ENCODE measurements at places on chromosomes 3 and 15.

DNA sequence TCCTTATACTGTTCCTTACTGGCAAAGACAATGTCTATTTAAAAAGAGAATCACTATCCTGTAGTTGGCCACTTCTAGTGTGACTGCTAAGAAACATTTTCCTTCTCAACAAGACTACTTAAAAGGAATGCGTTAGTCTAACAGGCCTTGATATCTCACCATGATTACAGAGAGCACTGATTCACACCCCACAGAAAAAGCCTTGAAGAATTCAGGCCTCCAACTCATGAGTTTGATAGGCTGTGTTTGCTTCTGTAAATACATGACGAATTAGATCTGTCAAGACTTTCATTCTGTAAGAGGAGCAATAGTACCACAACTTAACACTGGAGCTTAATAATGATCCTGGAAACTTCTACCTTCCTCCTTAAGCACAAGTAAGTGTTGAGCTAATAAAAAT lies 432.8 kb upstream of the NR2F2 start:
- no peak for DNase-seq

- no peak for DNase-seq
Measured at GRCh38 chr3:181554233-181554765, 157.4 kb upstream of the SOX2 start.

DNA sequence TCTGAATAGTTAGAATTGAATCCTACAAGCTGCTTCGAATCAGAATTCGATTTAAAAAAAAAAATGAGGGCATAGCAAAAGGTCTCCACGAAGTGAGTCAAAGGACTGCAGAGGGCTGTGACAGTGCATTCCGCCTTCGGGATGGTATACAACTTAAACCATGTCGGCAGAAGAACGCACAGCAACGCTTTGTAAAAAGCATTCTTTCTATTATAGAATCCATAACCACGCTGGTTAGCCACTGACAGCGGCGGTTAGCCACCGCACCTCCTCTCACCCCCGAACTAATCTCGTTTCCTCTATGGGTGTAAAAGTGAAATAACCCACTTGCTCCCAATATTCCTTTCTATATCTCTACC lies 664 bp upstream of the PIK3CA start:
- peak; percentile 47 for DNase-seq

DNA sequence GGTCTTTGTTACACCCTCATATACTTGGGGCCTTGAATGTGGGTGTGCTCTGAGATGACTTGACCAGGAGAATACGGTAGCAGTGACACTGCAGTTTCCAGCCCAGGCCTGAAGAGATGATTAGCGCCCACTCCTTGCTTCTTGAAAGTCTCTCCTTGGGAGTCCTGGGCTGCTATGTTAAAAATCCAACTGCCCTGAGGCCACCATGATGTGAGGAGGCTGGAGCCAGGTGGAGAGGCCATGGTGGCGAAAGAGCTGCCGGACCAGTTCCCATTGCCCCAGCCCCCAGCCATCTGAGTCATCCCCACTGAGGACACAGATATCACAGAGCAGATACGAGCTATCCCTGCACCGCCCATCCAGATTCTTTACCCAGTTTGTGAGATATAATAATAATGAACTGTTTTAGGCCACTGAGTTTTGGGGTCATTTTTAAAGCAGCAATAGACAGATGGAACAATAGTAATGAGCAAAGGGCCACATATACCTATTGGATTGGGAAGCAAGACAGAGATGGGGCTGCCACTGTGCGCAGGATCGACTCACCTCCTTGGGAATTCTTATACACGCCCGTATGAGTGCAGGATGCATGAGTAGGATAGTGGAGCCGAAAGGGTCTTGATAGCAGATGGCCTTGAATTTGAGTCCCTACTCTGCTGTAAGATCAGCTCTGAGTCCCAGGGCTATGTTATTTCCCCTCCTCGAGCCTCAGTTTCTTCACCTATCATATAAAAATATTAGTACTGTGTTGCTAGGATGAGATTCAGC lies 12.1 kb upstream of the GATA2 start:
- no peak for DNase-seq

DNA sequence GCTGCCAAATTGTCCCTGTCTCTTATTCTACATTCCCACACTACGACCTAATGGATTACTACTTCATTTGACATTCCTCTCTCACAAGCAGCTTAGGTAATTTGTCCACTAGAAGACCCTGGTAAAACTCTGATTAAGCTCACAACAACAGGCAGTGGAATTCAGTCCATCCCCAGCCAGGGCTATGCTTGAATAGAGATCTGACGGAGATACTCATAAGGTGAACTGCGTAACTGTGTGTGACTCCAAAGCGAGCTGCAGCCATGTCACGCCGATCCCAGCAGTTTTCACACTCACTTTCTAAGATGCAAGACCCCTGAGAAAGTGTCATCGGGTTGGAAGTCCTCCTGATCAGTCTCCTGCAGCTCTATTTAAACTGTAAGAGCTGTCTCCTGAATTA lies 25.7 kb upstream of the ROBO2 start:
- no peak for DNase-seq

DNA sequence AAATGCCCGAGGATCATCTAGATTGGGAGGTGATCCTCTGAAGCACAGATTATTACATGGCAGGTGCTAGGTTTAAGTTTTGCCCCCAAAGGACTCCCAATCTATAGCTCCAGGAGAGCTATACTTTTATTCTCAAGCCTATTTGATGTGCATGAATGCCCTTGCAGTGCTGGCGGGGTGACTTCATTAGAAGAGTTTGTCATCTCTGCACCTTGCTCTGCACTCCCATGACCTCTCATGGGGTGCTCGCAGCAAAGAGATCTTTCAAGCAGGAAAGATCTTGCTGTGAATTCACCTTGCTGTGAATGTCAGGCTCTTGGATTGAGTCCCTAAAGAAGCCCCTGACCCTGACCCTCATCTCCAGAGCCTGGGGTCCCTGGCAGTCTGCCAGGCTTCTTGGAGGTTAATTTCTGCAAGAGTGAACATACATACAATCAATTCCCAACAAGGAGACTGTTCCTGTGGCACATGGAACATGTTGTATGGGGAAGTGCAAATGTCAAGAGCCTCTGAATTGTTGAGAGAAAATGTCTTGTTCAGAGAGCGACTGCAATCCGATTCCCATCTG lies 45.9 kb downstream of the FAM43A start:
- no peak for DNase-seq

GRCh38 chr15:88769161-88769971 lies 33.9 kb upstream of the ACAN start:
- DNase-seq = no peak

DNA sequence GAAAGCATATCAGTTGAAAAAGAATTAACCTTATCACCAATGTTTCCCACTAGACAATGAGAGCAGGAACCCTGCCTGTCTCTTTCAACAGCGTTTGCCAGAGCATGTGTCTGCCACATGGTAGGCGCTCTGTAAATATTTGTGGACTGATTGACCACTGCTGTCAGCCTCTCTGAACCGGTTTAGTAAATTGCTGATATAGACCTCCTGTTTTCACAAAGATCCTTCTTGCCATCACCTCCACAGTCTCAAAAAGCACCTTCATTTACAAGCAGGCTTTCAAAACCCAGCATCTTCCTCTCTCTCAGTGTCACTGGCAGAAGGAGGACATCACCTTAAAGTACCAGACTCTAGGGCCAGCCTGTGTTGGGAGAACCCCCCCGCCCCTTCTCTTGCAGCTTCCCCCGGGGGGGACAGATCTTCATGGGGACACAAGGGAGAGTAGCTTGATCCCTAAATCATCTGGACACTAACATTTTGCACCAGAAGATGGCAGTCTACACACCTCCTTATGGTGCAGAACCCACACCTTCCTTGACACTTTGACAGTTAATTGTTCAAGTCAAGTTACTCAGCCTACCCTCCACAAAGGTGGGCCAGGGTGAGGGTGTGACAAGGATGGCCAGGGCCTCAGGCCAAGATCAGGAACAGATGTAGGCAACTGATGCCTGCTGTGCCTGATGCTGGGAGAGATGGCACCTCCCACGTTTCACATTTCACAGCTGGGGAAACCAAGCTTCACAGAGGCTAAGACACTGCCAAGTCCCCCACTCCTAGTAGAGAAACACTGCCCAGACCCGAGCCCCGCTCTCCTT lies 37.8 kb upstream of the USP3 start:
- peak; percentile 10 for DNase-seq

DNA sequence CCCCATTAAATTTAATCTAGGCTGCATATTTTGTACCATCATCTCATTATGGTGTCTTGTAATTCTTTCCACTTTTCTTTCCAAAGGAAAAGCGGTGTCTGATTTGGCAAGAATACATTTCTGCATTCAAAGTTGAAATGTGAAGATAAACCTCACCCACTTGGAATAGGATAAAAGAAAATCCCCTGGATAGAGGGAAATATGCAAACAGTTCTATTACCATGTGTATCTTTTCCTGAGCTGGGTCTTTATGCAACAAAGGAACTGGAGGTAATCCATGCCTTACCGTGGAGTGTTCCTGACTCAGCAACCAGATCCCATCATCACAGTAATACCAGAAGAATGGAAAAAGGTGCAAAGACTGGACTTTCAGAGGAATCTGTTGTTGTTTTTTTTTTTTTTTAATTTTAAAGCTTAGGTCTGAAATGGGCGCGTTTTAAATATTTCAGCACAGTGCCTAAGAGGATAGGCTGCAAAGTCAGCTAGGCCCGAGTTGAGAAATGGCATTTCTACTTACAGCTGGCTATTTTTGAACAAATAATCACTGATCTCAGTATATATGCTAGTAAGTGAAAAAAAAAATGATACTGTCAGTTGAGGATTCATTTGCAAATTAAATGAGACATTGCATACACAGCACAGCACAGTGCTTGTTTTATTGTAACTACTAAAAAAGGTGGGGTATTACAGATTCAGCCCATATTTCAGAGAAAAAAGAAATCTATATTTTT lies 55.5 kb upstream of the ADAMTS9 start:
- DNase-seq = no peak

- no peak for DNase-seq
Measured at GRCh38 chr3:149336925-149337324, 3.5 kb upstream of the TM4SF18 start.

DNA sequence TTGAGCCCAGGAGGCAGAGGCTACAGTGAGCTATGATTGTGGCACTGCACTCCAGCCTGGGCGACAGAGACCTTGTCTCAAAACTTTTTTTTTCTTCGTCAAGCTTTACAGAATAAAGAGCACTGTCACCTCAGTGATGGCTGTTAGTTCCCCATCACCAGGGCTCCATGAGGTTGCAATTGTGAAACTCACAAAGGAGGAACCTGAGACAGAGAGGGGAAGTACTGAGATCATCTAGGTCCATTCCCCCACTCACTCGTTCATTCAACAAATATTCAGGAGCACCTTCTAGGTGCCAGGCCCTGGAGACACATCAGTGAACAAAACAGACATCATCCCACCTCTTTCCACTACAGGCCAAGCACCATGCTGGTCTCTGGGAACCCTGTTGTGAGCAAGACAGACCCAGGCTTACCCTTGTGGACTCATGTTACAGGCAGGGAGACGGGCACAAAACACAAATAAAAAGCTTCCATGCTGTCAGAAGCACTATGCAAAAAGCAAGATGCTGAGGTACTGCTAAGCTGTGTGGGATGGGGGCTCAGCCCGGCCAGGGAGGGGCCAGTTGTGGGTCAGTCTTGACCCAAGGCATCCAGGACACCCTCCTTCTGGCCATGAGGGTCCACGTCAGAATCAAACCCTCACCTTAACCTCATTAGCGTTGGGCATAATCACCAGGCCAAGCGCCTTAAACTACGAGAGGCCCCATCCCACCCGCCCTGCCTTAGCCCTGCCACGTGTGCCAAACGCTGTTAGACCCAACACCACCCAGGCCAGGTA lies 2.1 kb upstream of the RHO start:
- no peak for DNase-seq

DNA sequence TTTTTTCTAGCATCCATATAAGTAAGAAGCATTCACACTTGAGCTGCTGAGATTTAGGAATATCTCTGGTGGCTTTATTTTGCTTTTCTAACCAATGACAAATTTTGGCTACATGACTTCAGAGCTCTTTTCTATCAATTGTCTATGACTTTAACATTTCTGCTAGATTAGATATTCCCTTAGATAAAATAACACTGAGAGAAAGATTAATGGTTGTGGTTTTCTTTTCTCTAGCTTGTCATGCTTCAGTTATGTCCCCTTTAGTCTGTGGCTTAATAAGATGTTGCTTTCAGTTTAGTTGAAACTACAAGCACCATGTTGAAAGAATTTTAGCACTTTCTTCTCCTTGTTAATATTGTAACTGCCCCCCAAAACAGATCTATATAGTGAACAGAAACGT lies 665.6 kb upstream of the CCDC54 start:
- no peak for DNase-seq

- DNase-seq = peak; percentile 56
Measured at GRCh38 chr15:52010633-52011595, 8.1 kb upstream of the MAPK6 start.

DNA sequence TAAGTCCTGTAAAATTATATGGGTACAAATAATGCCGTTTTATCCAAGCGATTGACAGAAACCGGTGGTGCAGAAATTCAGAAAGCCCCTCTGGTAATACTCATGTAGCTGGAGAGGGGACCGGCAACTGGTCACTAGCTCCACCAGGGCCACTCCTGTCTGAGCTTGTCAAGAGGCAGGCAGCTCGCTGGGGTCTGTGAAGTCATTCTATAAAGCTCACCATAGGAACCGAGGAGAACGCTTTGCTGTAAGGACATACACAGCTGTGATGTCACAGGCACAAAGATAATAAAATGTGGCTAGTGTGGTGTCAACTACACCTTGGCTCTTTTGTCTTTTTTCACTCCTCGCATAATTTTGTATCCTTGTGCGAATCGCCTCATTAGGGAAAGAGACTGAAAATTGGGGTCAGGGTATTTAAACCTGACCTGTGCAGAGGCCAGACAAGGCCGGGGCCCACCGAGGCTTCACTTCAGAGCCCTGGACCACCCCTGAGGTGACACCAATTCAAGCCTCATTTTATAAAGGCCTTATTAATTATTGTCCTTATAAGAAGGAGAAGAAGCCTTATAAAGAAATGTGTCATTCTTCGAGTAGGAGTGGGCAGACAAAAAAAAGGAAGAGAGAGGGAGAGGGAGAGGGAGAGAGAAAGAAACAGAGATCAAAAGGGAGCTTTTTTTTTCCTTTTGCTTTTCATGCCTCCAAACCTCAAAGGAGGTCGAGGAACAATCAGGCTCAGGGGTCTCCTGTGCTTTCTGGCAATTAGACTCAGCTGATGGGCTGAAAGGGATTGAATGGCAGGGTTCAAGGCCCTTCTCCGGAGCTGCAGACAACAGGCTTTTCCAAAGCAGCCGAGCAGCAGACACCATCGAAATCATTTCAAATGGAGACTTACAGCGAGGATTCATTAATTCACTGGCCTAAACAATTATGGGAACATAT lies 813.3 kb upstream of the ARRDC4 start:
- DNase-seq = no peak

- peak; percentile 58 for DNase-seq
Measured at GRCh38 chr15:80970018-80970657, 19.5 kb downstream of the MESD start.

- DNase-seq = no peak
Measured at GRCh38 chr15:81025721-81026370, 25.1 kb downstream of the TLNRD1 start.
